ENCODE measurements at places on chromosomes 13 and 19.

DNA sequence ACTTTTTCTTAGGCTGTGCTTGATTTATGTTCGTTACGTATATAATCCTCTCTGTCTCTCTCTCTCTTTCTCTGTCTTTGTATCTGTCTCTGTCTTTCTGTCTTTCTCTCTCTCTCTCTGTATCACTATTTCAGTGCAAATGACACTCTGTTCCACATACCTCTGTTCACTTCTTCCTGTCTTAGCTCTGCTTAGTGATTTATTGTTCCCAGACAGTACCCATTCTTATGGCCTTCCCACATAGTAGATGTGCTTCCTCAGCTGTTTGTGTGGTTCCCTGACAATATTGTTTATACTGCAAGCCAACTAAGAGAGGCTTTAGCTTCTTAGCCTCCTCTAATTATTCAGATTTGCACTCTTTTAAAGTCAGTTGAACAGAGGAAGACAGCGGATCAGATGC, 1244.2 kb downstream of the DIAPH3 start:
- DNase-seq = no peak

GRCh38 chr13:45594764-45595163, 20.8 kb downstream of the ERICH6B start:
- no peak for DNase-seq

- peak; percentile 96 for DNase-seq
These were observed 156.6 kb downstream of the TM9SF2 start for GRCh38 chr13:99657848-99658260.

GRCh38 chr13:66210677-66211076, 1019.5 kb downstream of the PCDH9 start:
- DNase-seq = no peak

DNA sequence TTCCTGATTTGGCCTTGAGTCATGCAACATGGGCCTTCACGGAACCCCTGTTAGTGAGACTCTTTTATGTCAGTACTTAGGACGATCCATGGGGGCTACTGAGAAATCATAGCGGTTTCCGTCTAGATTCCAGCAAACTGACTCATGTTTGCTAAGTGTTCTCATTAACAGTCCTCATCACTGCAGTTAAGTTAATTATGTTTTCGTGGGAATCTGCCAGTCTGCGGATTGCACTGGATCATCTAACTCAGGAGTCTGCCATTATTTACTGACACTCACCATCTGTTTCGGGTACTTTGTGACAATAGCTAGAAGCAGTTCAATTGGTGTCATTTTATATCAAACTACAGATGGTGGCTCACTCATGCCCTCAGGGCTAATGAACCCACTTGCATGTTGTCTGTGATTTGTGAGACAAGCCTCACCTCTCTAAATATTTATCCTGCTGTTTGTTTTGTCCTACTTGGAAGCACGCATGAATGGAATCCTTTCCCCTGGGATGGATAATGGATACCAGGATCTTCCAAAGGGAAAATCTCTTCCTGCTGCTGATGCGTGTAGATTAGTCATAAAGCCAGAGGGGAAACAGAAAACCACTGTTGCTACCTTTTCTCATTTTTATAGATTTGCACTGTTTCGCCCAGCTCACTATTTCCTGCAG, 61.8 kb downstream of the RAB20 start:
- peak; percentile 98 for DNase-seq

DNA sequence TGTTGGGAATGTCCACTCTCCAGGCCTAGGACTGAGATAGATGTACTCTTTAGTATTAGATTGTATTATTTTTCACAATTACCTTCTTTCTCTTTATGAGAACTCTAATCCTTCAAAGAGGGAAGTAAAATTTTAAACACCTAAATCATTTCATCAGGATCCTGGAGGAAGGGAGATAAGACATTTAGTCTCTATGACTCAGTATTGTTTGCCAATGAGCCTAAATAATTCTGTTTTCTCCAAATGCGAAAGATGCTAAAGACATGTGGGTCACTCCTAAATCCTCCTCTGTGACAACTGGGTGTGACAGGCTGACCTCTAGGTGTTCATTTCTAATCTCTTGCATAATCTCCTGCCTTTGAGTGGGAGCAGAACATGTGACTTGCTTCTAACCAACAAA, 1736.6 kb upstream of the MIR17HG start:
- no peak for DNase-seq

- no peak for DNase-seq
These were observed 90.0 kb downstream of the PDS5B start for GRCh38 chr13:32676242-32676641.

- no peak for DNase-seq
These were observed 56.1 kb upstream of the SERPINE3 start for GRCh38 chr13:51283371-51283770.

GRCh38 chr13:30957258-30957943, 24.9 kb downstream of the TEX26 start:
- no peak for DNase-seq

GRCh38 chr19:23406721-23407120, 11.4 kb upstream of the ZNF91 start:
- DNase-seq = no peak

- no peak for DNase-seq
These were observed 327.4 kb upstream of the ZNF507 start for GRCh38 chr19:32018014-32018413.

All from NCI-H1417 (cell line).